ENCODE measurements at places on chromosomes 11 and 22.

DNA sequence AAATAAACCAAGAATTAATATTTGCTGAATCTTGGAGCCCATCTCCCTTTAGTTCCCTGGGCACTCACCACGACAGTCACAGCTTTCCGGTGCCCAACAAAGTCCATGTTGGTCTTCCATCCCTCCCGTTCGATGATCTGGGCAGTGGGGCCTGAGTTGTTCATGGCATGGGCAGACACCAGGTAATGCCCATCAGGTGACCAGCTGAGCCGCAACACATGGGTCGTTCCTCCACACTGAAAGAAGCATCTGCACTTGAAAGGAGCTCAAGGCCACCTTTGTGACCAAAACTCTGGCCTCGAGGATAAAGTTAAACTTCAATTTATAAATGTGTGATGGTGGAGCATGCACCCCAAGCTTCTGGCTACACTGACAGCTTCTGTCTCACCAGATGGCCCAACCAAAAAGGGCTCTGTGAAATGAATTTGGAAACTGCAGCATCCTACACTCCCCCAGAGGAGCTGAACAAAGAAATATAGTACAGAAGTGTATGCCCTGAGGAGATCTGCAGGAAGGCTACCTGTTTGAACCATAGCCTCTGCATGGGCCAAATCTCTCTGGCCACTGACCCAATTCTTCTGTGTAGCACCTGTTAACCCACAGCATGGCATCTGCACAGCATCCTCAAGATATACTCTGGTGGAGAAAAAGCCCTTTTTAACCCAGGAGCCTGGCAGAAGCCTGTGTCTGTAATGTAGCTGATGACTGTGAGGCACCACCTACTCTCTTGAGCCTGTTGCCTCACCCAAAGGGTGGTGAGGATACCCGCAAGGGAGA, 37.1 kb downstream of the HIRA start:
- no peak for DNase-seq

DNA sequence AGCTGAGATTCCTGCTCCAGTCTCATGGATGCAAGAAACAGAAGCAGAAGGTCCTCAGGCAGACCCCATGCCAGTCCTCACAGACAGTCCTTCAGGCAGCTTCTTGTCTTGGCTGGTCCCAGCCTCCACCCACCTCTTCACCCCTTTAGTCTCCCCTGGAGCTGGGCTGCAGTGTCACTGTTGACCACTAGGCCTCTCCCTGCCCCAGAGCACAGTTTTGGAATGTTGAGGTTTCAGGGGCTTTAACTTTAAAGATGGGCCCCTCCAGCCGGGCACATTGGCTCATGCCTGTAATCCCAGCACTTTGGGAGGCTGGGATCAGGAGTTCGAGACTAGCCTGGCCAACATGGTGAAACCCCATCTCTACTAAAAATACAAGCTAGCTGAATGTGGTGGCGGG, 39.5 kb upstream of the GCAT start:
- DNase-seq, result no peak

GRCh38 chr11:123152951-123153350, 42.1 kb downstream of the CLMP start:
- DNase-seq, result no peak

DNA sequence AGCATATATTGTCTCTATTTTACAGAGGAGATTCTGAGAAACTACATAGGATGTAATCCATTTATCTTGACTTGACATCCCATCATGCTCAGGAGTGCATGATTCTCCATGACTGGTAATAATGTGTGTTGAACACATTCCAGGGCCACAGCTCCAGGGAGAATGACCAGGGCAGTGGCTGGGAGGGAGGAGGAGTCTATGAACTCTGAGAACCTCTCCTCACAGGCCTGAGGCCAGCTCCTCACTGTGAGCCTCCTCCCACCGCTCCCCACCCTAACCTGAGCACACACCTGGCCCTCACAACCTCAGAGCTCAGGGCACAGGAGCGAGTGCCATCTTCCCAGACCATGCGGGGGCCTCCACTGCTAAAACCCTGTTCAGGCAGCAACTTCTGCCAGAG, 8.0 kb upstream of the ACRV1 start:
- no peak for DNase-seq

DNA sequence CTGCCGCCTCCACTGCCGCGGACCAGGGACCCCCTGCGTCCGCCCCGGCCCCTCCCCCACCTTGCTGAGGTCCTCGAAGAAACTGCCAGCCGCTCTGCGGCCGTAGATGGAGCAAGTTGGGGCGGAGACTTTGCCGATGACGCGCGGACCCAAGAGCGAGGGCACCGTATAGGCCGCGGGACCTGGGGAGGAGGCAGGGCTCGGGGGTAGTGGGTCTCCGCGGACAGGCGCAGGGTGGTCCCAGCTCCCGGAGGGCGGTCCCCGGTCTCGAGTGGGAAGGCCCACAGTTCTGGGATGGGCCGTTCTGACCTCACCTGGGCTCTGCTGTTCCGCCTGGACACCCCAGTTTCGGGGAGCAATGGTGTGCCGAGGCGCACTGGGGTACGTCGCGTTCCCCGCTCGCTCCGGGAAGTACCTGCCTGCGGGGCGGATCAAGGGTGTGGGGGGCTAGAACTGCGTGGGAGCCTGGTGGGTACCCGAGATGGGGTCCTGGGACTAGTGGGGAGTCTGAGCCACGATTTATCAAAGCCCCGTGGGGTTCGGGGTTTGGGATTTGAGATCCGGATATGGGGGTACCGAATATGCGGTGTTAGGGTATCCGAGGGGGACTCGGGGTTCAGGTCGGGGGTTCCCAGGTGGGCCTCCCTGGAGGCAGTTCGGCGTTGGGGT, 1.2 kb upstream of the TYMP start:
- peak; percentile 66 for DNase-seq

DNA sequence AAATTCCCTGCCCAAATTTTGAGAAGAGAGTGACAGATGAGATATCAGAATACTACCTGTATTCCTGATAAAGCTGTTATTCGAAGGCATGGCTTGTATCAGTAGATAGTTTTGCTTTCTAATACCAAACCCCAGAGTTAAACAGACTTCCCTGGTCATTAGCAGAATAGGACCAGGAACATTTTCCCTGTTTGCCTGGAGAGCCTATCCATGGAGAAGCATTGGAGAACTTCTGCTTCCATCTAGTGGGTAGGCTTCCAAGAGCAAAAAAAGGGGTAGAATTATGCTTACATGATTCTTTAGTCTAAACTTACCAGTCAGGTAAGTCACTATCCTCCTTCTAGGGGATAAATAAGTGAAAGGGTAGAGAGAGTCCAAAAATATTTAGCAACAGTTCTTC, 14.2 kb downstream of the PDE3B start:
- DNase-seq, result no peak

DNA sequence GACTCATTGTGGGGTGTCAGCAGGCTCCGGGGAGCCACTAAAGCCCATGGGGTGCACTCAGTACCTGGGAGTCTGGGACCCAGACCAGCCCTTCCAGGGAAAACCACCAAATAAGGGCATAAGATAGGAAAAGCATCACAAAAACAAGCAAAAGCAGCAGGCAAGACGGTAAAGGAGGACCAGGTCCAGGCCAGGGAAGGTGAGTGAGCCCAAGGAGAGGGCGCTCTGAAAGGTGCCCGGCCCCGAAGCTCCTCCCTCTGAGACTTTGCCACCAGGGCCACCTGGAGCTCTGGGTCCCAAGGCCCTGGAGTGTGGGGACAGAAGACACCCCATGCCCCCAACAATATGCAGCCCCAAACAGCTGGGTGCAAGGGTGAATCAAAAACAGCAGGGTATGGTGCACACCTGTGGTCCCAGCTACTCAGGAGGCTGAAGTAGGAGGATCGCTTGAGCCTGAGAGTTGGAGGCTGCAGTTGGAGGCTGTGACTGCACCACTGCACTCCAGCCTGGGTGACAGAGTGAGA, 5.2 kb upstream of the IL17REL start:
- DNase-seq, result no peak

- DNase-seq, result no peak
Measured at GRCh38 chr11:123628936-123629683, 25.3 kb downstream of the SCN3B start.

- no peak for DNase-seq
Measured at GRCh38 chr11:97786961-97787360, 1233.8 kb upstream of the CNTN5 start.

GRCh38 chr11:108733479-108734116, 68.7 kb downstream of the DDX10 start:
- no peak for DNase-seq

GRCh38 chr11:131896978-131897615, 526.7 kb downstream of the NTM start:
- no peak for DNase-seq

- no peak for DNase-seq
Measured at GRCh38 chr11:109972181-109972715, 120.9 kb upstream of the ZC3H12C start.

GRCh38 chr11:45444796-45445195, 158.7 kb upstream of the SYT13 start:
- no peak for DNase-seq

All from stimulated activated CD4-positive, alpha-beta T cell treated with anti-CD3 and anti-CD28 coated beads, Interleukin-1b, Interleukin-23, amount 100 ng/mL, for 4 hours (primary cell).